ENCODE measurements at places on chromosomes 16 and 17. TPM values are rescaled to one million over a fixed set of nuclear protein-coding genes. Genes with fewer than 3 reads are reported as not detected.

IRX6 gene
- not detected for total RNA-seq

ASPA gene
- not detected for total RNA-seq

B4GALNT2 gene
- total RNA-seq, result 0.36 TPM

WNT3 gene
- 4.4 TPM for total RNA-seq

MFSD6L gene
- total RNA-seq, result not detected

KRT40 gene
- not detected for total RNA-seq

SEBOX gene
- not detected for total RNA-seq

SECTM1 gene
- 2.1 TPM for total RNA-seq

SYT17 gene
- 13.8 TPM for total RNA-seq

TOX3 gene
- 0.15 TPM for total RNA-seq

HS3ST3A1 gene
- total RNA-seq, result 0.31 TPM

MYH8 gene
- total RNA-seq, result not detected

Data from A549 treated with Hydrocortisone at 1 μM for 4 hours (cell line).